ENCODE measurements at places on chromosomes 2 and 18. TPM values are rescaled to one million over a fixed set of nuclear protein-coding genes. Genes with fewer than 3 reads are reported as not detected.

DNA sequence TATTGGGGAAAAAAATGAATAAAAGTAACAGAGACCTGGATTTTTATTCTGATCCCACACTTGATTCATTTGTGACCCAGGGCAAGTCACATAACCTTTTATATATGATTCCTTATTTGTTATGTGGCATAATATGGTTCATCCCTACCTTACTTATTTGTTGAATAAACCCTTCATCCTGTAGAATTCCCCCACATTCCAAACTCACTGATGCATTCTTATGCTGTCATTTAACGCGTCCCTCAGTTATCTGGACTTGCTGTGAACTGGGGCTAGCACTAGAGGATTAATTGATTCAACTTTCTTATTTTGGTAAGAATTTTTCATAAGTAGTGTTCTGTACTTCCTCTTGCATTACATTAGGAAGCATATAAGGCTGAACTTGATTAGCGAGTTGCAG, 384.7 kb upstream of the RAB12 start:
- no peak for DNase-seq

DNA sequence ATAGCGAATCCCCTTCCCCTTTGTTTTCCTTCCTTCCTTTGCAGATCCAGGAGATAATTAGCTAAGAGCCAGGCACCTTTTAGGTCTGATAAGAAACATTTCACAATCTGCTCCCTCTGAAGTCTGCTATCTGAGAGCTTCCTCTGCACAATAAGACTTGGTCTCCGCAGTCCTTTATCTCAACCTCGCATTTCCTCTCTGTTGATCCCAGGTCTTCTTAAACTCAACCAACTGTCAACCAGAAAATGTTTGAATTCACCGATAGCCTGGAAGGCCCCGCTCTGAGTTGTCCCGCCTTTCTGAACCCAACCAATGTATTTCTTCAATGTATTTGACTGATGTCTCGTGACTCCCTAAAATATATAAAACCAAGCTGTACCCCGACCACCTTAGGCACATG, 78.4 kb upstream of the CTDP1 start:
- no peak for DNase-seq

- DNase-seq: peak; percentile 28
Observed at GRCh38 chr18:23542461-23542860, 39.1 kb downstream of the RMC1 start.

DNA sequence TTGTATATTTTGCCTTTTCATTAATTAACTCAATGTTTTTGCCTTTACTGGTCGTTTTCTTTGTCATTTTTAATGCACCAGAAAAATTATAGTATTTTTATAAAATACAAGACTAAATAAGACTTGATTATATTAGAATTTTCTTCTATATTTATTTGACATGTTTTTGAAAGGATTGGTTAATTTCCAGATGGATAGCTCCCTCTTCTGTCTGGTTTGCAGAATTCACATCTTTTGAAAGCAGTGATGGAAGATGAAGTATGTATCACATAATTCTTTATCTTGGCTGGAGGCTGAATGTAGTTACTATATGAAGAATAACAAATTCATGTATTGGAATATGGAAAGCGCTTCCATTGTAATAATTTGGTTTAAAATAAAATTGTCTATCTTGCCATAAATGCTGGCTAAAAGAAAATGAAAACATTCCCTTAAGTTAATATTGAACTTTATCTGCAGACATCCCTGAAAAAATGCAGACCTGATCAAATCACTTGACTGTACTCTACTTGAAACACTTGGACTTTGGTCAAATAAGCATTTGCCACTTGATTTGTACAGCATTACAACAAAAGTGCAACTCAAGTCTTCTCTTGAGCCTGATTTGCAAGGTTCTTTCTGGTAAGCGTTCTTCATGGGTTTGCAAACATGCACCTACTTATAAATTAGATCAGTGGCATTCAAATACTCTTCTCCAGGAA, 86.3 kb upstream of the EFEMP1 start:
- DNase-seq: peak; percentile 71

DNA sequence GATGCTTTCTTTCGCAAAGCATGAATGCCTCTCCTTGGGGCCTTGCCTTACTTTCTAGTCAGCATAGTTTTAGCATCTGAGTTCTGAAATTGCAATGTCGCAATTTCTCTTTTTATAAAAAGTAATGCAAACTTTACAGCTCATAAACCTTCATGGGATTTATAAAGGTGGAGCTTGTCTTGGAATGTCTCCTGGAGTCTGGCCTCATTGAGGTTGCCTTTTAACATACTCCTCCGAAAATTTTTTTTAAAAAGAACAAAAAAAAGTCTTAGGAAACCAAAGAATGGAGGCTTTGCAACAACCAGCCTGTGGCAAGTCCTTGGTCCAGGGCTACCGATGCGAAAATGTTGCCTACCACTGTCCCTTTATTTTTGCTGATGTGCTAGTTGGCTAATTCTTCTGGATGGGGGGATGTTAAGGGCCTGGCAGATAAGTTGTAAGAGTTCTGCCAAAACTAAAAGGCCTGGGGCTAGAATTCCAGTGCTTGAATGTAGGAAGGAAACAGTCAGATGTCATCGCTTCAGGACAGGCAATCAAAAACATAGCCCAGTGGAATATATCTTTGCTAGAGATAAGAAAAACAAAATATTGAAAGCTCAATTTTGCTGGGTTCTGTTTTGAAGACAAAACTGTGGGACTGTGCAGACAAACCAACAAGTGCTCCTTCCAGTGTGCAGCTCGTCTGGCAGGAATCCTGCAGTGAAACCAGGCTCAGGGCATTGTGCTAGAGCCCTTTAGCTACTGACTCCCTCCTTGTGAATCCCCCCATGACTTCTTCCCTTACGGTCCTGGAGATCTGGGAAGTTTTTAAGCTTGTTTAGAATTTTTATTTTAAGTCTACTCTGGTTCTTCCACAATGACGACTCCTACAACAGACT, 213.0 kb downstream of the PIEZO2 start:
- DNase-seq: peak; percentile 86

Gene C2orf66
- total RNA-seq: 0.04 TPM

DNA sequence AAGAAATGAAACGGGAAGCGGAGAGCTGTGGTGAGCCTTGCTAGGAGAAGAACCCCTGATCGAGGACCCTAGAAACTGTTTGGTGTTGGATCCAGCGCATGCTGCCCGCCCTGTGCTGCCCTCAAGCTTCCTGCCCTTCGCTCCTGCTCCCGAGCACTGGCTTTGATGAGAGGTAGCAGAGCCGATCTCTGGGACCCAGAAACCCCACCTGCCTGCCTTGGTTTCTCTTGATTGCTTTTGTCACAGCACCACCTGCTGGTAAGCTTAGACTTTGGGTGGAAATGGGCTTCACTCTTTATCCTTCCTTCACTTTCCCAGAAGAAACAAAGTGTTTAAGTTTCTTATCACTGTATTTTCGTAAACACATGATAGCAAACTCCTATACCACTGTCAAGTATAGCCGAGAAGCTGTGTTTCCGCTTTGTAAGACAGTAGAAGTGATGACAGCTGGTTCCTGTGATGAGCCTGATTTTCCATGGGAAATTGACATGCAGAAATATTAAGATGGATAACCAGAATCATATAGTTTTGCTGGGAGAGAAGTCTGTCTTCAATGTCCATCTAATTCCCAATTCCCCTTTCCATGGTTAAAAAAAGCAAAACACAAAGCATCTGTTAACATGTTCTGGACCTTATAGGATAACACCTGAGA, 267.4 kb downstream of the PHLPP1 start:
- peak; percentile 84 for DNase-seq

- DNase-seq: peak; percentile 89
Observed at GRCh38 chr2:203814661-203815540, 52.7 kb upstream of the CTLA4 start.

GRCh38 chr2:15788830-15789229, 151.5 kb upstream of the MYCN start:
- DNase-seq: no peak

GRCh38 chr18:55283309-55283708, 304.7 kb downstream of the TCF4 start:
- DNase-seq: no peak

- DNase-seq: no peak
Observed at GRCh38 chr18:76850112-76850511, 27.8 kb downstream of the ZNF236 start.

Gene DUSP28
- total RNA-seq: 10.7 TPM

Gene TPO
- total RNA-seq: 0.18 TPM

GRCh38 chr2:39020383-39020782, 100.5 kb downstream of the SOS1 start:
- no peak for DNase-seq

- DNase-seq: no peak
Observed at GRCh38 chr18:52228166-52228565, 111.8 kb upstream of the DCC start.

DNA sequence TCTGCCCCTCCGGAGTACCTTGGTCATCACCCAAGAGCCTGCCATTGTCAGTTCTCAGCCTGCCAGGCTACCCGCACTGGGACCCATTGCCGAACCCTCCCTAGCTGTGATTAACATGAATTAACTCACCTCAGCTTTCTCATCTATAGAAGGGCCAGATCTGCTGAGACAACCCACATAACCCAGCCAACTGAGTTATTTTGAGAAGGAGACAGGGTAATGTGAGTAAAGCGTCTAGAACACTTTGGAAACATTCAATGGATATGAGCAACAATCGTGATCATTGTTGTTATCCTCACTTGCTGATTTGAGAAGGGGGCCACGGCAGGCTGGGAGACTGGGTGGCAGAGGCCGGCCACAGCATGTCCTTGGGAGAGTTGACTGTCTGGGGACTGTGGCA, 196.8 kb downstream of the GLI2 start:
- peak; percentile 42 for DNase-seq

Gene AQP12A
- not detected for total RNA-seq

DNA sequence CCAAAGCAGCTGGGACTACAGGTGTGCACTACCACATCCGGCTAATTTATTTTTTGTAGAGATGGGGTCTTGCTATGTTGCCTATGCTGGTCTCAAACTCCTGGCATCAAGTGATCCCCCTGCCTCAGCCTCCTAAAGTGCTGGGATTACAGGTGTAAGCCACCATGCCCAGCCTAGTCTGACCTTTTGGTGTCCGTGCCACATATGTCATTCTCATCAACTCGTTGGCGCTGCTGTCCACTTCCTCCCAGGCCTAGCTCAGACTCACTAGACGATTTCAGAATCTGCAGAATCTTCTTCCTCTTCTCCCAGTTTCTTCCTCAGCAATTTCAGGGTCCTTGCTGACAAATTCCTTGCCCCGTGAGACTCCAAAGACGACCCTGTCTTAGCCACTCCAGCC, 39.8 kb upstream of the DNMT3A start:
- no peak for DNase-seq

DNA sequence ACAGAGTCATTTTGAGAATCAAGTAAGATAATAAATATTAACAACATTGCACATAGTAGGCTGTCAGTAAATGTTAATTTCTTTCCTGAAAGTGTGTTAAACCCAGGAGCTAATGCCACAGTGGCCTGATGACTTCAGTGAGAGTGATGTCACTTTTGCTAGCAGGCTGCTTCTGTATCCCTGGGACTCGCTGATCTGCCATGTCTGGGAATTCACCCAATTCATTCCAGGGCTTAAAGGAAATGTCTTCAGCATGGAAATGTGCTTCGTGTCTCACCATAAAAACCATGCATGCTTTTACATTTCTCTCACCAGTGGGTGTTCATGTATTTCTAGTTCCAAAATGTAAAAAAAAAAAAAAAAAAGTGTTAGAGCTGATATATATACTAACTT, 56.8 kb upstream of the MAPRE3 start:
- DNase-seq: peak; percentile 88

- DNase-seq: no peak
Observed at GRCh38 chr18:46481847-46482245, 175.2 kb downstream of the LOXHD1 start.

Gene GNLY
- total RNA-seq: 0.31 TPM

- no peak for DNase-seq
Observed at GRCh38 chr2:105753380-105753779, 8.7 kb downstream of the NCK2 start.

DNA sequence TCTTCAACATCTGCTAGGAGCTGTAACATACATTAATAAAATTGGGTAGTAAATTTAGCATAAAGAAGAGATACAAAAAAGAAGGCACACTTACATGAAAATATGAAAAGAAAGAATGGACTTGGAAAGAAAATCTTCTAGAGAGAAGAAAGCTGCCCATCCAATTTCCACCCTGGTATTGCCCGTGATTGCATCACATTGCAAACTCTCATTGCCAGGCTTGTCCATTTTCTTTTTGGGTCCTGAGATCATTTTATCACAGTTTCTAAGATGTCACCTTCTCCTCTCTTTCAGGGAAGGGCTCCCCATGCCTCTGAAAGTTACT, 321.5 kb downstream of the RND3 start:
- DNase-seq: no peak

Gene NABP1
- total RNA-seq: 8.8 TPM

DNA sequence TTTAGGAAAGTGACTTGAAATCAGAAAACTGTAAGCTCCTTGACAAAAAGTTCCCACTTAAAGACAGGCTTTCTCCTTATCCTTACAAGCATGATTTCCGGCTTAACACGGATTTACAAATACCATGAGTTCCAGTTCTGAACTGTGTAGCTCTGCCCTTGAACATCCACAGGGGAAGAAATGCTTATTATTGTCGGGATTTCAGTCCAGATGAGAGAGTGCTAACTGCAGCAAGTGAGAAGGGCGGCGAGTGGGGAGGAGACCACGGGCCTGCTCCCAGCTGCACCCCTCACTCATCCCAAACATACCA, 73.1 kb downstream of the LRRC30 start:
- DNase-seq: no peak

- no peak for DNase-seq
Observed at GRCh38 chr18:41977233-41977632, 22.2 kb downstream of the PIK3C3 start.

GRCh38 chr18:80167331-80167730, 58.3 kb downstream of the ADNP2 start:
- no peak for DNase-seq

DNA sequence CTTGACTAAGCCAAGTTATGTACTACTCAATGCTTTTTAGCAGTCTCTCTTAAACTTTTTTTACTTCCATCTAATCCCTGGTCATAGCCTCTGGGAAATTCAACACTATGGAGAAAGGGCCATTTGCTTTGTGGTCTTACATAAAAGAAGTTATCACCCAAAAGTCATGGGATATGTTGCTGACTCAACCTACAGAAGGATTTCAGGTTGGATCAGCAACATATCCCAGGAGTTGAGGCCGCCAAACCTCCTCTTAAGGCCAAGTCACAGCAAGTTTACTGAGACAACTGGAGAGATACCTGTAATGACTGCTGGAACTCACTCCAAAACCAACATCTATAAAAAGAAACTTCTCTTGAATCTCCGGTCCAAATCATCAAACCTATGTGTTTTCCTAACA, 141.1 kb downstream of the IRS1 start:
- DNase-seq: peak; percentile 57

- no peak for DNase-seq
Observed at GRCh38 chr2:86011449-86011941, 94.2 kb downstream of the POLR1A start.

DNA sequence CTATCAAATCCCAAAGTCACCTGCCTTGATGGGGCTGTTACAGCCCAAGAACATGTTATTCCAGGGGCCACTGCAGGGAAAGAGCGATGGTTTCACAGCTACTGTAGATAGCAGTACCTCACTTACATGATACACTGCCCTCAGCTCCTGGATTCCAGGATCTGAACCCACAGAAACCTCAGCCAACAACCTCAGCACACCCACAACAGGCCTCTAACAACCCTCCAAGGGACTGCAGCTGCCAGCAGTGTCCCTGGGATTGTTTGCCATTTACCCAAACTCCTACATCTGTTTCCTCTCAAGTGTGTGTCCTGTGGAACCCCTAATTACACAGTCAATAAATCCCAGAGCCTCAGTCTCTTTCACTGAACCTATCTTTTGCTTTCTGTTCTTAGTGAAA, 28.2 kb downstream of the OSBPL1A start:
- DNase-seq: no peak

GRCh38 chr2:54613794-54614257, 109.6 kb upstream of the EML6 start:
- no peak for DNase-seq

Gene RBMS1
- total RNA-seq: 51.9 TPM

Gene DYTN
- not detected for total RNA-seq

Data from muscle of leg (tissue), 16 donors.